Dermis lymphatic vessel endothelial cell (primary cell): ENCODE measurements at places on chromosomes 1 and 21. TPM values are rescaled to one million over a fixed set of nuclear protein-coding genes. Genes with fewer than 3 reads are reported as not detected.

Gene HLX
- 5.2 and 19.8 TPM in 2 replicates for total RNA-seq

Gene PPFIA4
- total RNA-seq: 0.11 and 0.17 TPM in 2 replicates

Gene OR6K3
- not detected in 2 replicates for total RNA-seq

Gene NBPF6
- total RNA-seq: not detected in 2 replicates

Gene SLAMF8
- total RNA-seq: under 0.01 TPM in 1 of 2 replicates, not detected in the other

Gene GPR37L1
- not detected in 2 replicates for total RNA-seq

Gene TENT5C
- total RNA-seq: 0.69 and 1.7 TPM in 2 replicates

Gene KAZN
- 0.69 and 0.98 TPM in 2 replicates for total RNA-seq

Gene NID1
- 286 and 303 TPM in 2 replicates for total RNA-seq
